CD4-positive, alpha-beta T cell treated with Interleukin-6 at 100 ng/mL for 8 hours (primary cell): ENCODE measurements at places on chromosomes 16 and 17.

DNA sequence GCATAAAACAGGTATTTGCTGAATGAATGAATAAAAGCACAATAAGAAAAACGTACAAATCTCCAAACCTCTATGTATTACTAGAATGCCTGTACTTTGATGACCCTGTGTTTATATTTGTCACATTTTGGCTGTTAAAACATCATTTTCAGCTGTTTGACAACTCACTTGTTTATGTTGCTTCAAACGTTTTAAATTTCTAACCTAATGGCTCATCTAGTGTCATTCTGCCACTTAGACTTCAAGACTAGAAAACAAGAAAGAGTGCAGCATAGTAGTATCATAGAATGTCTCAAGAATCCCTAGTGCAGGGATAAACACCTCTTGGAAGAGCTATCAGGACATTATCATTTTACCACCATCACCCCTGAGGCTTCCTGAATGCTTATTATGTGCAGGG lies 19.4 kb upstream of the PMP22 start:
- DNase-seq: no peak

GRCh38 chr17:7880076-7880868 lies 8.3 kb upstream of the CHD3 start:
- no peak for DNase-seq

GRCh38 chr17:10205549-10206185 lies 7.3 kb upstream of the GAS7 start:
- no peak for DNase-seq

DNA sequence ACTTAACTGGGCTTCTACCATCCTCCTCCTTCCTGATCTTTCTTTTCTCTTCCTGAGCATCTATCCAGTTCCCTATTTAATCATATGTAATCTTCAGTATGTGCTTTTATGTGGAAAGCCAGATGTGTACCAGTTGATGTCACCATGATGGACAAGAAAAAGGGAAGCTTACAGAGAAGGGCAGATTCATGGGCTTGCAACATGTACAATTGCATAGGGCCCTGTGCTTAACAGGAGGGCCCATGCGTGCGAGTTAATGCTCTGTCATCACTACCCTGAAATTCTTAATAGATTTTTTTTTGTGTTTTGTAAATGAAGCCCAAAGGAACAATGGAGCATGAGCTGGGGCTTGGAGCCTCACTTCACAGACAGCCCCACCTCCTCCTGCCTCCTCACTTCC lies 124.3 kb downstream of the CDH13 start:
- DNase-seq: no peak

- DNase-seq: no peak
These were observed 101.8 kb downstream of the CBLN1 start for GRCh38 chr16:49179714-49180330.

GRCh38 chr16:22232277-22233036 lies 26.4 kb downstream of the EEF2K start:
- no peak for DNase-seq

GRCh38 chr16:65406116-65406515 lies 284.3 kb upstream of the CDH11 start:
- DNase-seq: no peak

- no peak for DNase-seq
These were observed 23.9 kb downstream of the NFAT5 start for GRCh38 chr16:69589434-69590269.

GRCh38 chr17:66842959-66843358 lies 8.0 kb downstream of the CACNG5 start:
- DNase-seq: no peak

GRCh38 chr16:56388209-56388608 lies 37.1 kb downstream of the AMFR start:
- DNase-seq: no peak

- DNase-seq: no peak
These were observed 13.9 kb upstream of the FOXF1 start for GRCh38 chr16:86496262-86496928.

GRCh38 chr17:77481476-77482374 lies 341.0 kb downstream of the SEC14L1 start:
- no peak for DNase-seq

DNA sequence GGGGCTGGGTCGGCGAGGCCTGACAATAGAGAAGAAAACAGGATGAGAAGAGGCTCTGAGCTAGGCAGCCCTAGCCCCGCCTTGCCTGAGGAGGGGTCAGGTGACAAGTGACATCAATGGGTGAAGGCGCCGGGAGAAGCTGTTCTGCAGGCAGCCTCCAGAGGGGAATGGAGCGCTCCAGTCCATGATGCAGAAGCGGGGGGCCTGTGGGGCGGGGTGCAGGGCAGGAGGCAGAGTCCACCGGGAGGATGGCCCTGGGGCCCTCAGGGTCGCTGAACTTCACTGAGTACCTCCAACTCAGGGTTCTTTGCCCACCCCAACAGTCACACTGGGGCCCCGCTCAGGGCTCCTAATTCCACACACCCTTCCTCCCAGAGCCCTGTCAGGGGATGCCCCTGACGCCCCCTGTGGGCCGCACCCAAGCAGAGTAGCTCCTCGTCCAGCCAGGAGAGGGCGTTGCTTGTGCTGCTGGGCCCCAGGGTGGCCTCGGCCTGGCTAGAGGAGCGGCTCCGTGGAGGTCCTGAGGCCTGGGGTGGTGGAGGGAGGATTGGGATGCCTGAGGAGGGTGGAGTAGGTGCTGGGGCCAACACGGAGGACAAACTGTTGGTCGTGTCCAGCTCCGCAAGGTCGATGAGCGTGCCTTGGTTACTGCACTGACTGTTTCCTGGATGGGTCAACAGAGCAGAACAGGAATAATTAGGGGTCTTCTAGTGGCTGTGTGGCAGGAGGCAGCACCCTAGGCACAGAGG lies 20.8 kb downstream of the GGA3 start:
- DNase-seq: peak; percentile 13

DNA sequence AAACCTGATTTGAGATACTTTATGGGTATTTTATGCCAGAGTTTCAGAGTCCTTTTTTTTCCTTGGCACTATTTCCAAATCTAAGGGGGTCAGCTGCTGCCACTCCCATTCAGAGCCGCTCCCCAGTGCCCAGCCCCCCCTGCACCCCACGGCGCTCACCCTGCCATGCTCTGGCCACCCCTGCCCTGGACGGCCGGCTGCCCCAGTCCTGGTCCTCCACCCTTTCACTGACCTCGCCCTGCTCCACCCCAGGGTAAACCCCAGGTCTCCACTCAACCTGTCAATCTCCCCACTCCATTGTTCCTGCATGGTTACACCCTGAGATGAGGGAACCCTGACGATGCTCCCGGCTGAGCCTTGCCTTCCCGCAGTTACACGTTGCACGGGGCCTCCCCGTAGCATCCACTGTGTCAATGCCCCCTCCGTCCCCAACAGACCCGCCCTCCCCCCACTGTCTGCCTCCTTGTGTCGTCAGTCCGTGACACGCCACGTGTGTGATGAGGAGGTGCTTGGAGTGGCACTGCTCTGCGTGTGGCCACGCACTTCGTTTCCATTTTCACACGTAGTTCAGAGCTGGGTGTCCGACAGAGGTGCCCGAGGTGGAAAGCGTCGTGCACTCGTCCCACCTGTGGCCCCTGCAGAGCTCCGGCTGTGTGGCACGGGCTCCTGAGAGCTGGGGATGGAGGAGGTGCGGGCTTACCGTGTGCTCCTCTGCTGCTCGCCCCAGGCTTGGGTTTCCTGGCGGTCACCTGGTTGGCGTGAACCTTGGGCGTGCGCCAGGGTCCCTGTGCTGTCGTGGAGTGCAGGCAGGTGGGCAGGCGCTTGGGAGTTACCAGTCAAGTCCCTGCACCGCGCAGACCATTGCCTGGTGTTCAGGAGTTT lies 116.5 kb downstream of the BANP start:
- DNase-seq: no peak

DNA sequence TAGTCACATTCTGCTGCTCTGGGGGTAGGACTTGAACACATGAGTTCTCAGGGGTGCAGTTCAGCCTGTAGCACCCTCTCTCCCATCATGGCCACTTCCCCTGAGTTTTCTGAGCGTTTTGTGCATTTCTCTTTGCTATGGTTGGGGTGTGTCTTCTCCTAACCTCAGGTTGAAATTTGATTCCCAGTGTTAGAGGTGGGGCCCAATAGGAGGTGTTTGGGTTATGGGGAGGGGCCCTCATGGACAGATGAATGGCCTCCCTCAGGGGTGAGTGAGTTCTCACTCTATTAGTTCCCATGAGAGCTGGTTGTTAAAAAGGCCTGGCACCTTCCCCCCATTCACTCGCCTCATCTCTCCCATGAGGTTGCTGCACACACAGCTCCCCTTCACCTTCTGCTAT lies 101.1 kb downstream of the FOXL1 start:
- no peak for DNase-seq
